ENCODE measurements at places on chromosomes 3 and 15.

DNA sequence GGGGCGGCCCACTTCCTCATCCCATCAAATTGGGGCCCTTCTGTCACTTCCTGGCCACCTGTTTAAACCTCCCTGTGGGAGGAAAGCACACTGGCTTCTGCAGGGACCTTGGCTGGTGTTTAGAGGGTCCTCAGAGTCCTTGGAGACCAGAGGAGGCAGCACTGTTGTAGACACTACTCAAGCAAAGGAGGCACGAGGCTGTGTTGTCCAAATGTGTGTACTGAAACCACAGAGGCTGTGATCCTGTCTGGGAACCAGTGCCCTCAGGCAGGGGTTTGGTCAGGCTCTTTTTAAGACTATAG is 12.4 kb upstream of the SEC13 start:
- no peak for DNase-seq

DNA sequence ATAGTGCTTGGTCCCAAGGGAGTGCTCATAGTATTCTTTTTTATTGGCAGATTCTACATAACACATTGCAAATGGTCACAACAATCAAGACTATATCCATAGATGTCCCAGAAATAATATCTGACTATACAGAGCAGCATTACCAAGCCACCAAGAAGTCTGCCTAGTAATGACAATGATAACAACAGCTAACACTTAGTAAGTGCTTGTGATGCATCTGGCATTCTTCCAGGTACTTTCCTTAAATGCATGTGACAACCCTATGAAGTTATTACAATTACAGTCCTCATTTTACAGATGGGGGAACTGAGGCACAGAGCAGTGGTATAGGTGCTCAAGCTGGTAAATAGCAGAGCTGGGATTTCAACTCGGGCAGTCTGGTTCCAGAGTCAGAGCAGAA is 49.6 kb upstream of the ICE2 start:
- no peak for DNase-seq

- peak; percentile 55 for DNase-seq
Observed at GRCh38 chr3:188772886-188773285, 398.9 kb upstream of the TPRG1 start.

DNA sequence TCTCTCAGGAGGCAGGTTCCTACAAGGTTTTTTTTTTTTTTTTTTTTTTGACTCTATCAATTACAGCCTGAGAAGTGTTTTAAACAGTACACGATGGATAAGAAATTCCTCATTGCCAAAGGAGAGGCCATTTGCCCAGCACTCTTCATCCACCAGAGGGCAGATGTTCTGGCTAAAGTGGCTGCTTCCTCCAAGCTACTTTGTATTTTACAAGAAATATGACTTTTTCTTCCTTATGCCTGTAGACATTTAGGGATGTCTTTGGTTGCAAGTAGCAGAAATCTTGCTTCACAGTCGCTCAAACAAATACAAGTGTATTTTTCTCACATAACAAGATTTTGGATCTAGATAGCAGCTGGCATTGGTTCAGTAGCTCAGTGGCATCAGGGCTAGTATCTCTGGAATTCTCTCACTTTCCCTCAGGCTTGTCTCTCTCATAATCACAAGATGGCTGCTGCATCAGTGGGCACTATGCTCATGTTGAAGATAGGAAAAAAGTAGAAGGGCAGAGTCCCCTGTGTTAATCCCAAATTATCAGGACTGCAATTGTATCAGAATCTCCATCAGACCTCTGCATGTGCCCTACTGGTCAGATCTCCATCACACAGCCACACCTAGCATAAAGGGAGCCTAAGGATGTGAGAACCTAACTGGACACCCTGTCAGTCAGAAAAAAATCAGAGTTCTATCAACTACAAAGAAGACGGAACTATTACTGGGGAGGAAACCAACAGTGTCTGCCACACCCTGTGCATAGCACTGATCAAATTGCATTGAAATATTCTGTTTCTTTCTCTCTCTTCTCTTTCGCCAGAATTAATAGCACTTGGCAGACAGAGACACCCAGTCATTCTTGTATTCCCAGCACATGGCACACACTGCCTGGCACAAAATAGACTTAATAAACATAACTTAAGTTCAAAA is 138.9 kb upstream of the COL8A1 start:
- DNase-seq, result no peak

DNA sequence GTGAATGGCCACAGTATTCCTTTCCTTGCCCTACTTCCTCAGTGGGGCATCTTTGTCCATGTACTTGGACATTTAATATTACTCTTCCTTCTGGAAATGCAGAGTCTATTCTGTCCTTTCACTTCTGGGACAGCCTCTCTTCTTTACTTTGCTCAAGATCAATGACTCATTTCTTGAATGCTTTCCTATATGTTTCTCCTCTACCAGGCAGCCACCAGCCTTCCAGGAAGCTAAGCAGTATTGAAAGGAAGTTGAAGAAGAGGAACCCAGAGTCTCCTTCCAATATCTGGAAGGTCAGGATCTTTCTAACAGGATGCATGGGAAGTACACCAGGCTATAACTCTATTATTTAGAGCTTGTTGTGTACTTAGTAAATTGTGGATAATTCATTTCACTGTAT is 182.8 kb downstream of the CD47 start:
- no peak for DNase-seq

- no peak for DNase-seq
Observed at GRCh38 chr15:79206940-79207339, 75.6 kb upstream of the ANKRD34C start.

GRCh38 chr3:177041021-177041729 is 156.1 kb downstream of the TBL1XR1 start:
- no peak for DNase-seq

GRCh38 chr3:152149832-152150231 is 118.9 kb upstream of the MBNL1 start:
- no peak for DNase-seq

GRCh38 chr15:72724028-72724427 is 38.0 kb downstream of the BBS4 start:
- DNase-seq, result no peak

- DNase-seq, result no peak
Observed at GRCh38 chr15:52139599-52140462, 27.3 kb upstream of the BCL2L10 start.

GRCh38 chr15:100041127-100041828 is 300.5 kb downstream of the ADAMTS17 start:
- no peak for DNase-seq

- no peak for DNase-seq
Observed at GRCh38 chr3:100348727-100349126, 14.2 kb downstream of the NIT2 start.

DNA sequence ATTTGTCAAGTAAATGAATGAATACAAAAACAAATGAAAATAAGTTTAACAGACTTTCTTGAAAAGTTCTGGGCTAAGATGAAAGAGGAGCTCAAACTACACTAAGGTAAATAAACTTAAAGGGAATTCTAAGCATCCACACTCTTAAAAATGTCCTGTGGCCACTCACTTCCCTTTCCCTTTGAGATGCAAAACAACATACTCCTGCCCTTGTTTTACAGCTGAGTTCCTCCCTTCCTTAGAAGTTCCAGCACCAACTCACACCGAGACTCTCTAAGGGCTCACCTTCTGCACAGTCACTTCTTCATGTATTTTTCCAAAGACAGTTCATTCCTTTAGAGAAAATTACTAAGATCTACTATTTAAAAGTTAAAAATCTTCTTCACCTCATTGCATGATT is 123.3 kb upstream of the CMC1 start:
- no peak for DNase-seq

DNA sequence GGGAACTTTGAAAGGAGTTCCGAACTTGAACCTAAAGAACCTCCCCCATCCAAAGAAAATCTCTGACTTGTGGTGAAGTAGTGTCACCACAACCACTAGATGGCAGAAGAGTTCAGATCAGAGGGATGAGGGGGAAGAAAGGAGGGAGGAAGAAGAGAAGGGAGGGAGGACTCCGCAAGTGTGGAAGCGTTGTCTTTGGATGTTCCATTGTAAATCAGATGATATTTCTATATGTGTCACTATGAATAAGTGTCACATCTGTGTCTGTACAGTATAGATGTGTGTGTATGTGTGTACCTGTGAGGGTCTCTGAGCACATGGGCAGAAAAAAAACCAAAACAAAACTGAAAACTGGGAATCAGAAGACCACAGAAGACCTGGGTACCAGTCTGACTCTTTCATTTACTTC is 16.9 kb downstream of the SLC24A1 start:
- peak; percentile 45 for DNase-seq

DNA sequence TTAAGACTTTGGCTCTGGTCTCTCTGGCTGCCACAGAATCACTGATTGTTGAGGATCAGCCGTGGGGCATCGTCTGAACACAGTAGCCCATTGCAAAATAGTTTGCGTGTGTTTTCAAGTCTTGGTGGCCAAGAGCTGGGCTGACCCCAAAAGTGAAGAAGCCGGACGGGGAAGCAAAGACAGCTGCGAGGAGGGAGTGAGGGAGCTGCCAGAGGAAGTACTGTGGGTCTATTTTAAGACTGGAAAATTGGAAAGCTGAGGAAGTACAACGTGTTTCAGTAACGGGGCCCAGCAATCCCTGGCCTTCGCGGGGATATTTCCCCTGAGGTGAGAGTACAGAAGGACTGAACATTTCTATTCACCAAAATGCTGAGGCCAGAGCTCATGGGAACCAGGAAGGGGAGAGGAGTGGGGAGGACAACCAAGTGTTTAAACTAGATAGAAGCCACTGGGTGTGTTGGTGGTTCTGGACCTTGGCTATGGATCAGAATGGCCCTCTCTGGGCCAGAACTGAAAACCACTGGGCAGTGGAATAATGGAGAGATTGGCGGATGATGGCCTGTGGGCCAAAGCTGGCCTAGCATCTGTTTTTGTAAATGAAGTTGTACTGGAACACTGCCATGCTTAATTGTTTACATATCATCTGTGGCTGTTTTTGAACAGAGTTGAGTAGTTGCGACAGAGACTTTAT is 34.1 kb upstream of the LIMD1 start:
- no peak for DNase-seq

DNA sequence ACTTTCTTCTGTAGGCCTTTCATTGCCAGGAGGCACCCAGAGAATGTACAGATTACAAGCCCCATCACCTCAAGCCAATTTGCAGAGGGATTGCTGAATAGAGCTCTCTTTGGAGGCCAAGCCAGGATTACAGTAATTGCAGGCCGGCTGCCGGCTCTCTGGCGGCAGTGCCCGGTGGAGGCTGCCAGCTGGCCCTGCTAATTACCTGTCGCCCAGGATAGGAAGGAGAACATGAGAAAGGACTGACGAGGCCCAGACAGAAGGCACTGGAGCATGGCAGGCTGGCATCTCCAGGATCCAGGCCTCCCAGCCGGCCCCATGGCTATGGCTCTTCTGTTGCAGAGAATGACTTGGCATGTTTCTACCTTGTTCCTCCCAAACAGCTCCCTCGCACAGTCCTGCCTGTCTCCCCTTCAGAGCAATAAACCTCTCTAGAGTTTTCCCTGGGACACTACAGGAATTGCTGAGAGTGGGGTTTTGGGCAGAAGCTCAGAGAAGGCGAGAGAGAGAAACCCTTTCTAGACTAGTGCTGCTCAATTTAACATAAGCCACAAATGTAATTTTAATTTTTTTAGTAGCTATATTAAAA is 273.6 kb upstream of the PROK2 start:
- no peak for DNase-seq

- DNase-seq, result no peak
Observed at GRCh38 chr3:141058996-141059395, 7.8 kb downstream of the SPSB4 start.

GRCh38 chr3:104878395-104878794 is 488.3 kb upstream of the ALCAM start:
- no peak for DNase-seq

DNA sequence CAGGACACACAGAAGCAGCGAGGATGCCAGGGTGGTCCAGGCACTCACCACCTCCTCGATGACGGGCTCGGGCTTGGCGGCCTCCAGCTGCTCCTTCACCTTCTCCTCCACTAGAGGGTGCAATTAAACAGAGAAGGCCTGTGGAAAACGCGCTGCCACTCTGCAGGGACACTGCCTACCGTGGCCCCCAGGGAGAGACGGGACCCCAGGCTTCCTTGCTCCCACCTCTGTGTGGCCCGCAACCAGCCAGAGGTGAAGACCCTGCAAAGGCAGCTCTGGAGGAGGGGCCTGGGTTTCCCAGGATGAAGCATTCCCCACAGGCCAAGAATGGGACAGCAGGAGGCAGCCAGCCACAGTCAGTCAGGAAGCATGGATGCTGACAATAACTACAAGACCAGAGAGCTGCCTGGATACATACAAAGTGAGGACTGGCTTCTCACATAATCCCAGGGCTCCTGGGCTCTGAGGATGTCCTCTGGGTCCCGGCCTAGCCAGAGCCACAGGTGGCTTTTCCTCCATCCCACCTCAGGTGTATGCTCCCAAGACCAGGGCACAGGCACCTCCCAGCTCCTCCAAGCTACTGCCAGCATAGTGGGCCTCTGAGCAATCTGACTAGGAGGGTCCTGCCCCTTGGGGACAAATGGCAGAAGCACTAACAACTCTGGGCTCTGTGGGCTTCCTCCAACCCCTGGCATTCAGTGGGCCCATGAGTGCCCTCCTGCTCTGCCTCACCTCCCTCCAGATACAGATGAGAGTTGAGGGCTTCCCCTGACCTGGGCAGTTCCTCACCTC is 46.2 kb downstream of the PTH1R start:
- DNase-seq, result no peak

DNA sequence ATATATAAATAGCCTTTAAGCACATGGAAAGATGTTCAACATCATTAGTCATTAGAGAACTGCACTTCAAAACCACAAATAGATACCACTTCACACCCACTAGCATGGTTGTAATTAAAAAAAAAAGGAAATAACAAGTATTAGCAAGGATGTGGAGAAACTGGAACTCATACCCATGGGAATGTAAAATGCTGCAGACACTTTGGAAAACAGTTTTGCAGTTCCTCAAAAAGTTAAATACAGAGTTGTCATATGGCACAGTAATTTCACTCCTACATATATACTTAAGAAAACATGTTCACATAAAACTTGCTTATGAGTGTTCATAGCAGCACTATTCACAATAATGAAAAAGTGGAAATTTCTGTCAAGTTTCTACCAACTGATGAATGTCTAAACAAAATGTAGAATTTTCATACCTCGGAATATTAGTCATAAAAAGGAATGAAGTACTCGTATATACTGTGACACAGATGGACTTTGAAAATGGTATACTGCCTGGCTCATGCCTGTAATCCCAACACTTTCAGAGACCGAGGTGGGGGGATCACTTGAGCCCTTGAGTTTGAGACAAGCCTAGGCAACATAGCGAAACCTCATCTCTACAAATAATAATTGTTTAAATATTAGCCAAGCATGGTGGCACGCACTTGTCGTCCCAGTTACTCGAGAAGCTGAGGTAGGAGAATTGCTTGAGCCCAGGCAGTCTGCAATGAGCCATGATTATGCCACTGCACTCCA is 28.1 kb downstream of the BCL2A1 start:
- DNase-seq, result no peak

- no peak for DNase-seq
Observed at GRCh38 chr3:147141516-147142288, 264.6 kb downstream of the ZIC4 start.

DNA sequence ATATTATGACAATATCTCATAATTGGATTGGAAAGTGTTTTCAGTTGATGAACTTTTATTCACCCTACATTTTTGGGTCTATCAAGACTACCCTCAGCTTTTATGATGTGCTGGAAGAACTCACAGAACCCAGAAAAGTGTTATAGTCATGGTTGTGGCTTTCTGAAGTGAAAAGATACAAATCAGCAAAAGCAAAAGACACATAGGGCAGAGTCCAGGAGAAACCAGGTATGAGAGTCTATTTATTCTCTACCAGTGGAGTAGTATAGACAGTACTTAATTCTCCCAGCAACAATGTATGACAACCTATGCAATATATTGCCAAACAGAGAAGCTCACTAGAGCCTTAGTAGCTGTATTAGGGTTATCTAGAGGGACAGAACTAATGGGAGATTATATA is 280.4 kb upstream of the TTC14 start:
- no peak for DNase-seq

All from non-pigmented ciliary epithelial cell (primary cell).